ENCODE measurements at places on chromosomes 3 and 15.
A peak's percentile ranks its signal among the peaks of the same experiment; 100 is the strongest.

DNA sequence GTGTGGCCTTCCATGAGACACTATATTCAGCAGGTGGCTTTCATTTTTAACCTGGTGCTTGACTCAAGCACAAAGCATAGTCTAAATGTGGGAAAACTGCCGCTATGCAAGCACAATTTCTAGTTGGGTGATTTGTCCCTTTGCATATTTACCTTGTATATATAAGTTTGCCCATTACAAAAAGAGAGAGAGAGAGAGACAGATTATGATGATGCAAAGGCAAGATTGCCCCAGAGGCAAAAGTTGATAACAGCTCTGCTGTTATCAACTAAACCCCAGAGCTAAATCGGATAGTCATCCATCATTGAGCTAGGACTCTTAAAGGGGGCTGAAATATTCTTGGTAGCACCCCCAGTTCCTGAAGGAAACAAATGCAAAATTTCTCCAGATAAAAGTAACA is 141.5 kb downstream of the AQP9 start:
- no peak for DNase-seq

DNA sequence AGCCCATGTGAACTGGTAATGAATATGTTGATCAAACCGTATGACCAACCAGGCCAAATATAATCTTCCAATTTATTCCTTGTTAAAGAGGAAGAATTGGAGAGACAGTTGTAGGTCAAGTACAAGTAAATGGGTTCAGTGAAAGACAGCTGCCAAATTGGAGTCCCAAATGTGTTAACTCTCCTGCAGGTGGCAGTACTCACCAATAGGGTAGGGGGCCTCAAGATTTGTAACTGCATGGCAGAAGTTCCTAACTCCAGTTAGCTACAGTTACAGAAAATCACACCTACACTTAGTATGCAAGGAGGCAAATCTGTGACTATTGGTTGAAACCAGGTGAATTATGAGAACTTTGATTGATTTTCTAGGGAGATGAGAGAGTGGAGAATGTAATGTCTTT is 278.0 kb downstream of the ZBBX start:
- DNase-seq = no peak

GRCh38 chr3:30871720-30872119 is 22.7 kb downstream of the GADL1 start:
- no peak for DNase-seq

GRCh38 chr3:21170964-21171363 is 580.0 kb downstream of the ZNF385D start:
- no peak for DNase-seq

DNA sequence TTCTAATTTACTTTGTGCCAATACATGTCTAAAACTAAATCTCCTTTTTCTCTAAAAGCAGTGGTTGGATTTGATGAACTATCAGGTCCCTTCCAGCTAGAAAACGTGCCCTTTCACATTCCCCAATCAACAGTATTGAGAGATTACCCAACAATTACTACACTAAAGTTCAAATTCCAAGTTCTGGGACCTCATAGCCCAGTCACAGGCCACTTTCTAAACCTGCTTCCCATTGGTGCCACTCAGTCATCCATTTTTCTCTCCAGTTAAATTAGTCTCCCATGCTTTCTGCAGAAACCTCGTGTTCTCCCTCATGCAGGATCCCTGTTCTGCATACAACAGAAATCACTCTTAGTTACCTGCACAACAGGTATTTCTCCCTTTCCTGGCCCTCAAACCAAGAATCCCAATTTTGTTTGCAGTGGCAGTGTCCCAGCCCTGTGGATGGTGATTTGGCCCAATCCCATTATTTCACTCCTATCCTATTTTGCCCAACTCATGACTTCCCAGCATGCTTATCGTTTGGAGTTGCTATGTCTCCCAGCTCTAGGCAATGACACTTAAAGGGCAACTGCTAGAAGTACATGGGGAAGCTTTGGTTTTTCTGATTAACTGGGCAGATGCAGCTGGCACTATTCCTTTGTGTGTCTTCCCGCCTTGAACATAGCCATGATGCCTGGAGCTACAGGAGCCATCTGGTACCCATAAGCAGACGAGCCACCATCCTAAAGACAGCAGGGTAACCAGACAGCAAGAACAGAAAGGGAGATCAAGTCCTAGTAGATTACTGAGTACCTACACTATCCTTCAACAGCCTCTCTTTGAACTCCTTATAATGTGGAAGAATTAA is 224.2 kb downstream of the MINAR1 start:
- DNase-seq = no peak

DNA sequence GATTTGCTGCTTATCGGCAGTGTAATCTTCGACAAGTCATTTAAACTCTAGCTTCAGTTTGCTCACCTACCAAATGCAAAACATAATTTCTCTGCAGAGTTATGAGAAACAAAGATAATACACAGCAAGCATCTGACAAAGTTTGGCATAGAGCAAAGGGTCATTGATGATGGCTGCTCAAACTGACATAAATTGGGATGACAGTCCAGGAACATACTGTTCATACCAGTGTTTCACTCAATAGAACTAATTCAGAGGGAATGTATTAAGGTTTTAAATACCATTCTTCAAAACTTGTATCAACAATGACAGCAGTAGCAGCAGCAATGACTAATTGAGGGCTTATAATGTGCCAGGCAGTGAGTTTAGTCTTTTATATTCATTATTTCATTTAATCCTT is 137.6 kb downstream of the SPATA16 start:
- DNase-seq = no peak

GRCh38 chr15:74006774-74007639 is 12.5 kb downstream of the PML start:
- DNase-seq = no peak

DNA sequence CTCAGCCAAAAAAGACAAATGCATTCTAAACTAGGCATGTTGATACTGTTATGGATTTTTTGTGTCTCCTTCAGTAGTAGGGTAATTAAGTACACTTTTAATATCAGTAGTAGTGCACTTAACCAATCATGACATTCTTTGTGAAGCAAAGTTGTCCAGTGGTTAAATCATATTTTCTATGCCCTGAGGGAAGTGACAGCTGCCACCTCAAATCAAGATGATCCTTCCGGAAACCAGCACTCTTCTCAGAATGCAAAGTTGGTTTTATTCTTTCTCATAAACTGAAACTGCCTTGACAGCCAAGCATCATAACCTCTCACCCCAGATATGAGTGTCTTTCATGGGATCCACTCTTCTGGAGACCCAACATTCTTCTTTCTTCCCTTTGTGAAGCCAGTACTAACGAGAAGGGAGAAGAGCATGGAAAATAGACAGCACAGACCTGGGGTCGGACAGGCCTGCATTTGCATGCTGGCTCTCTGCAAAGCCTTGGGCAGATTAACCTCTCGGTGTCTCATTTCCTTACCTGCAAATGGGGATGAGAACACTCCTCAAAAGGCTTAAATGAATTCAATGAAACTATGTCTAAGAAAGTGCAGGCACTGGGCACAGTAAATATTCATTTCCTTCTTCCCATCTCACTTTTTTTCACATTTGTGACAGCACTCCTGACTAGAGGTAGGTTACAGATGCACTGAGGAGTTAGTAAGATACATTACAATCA is 13.2 kb downstream of the AAGAB start:
- DNase-seq = no peak

GRCh38 chr15:56910801-56911200 is 7.6 kb upstream of the TCF12 start:
- no peak for DNase-seq

DNA sequence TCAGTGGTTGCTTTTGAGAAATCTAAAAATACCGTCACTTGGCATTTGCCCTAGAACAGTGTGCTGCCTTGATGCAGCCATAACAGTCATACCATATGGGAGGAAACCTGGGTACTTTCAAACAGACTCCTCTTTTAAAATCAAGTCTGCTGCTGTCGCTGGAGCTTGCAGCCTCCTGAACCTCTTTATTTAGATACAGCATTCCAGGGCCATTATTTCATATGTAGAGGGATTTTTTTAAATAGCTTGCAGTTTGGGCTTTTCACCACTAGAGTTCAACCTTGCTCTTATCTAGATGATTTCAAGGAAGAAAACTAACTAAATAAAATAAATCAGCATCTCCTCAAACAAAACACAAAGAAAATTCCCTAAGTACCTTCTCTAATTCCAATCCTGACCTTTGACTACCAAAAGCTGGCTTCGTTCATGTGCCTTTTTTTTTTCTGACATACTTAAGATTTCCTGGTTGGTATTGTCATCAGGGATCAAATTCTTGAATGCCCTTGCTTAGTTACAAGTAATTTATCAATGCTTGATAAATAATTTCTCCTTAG is 111.6 kb downstream of the KBTBD8 start:
- peak; percentile 24 for DNase-seq

GRCh38 chr15:91072161-91072560 is 27.9 kb upstream of the SV2B start:
- no peak for DNase-seq

- DNase-seq = no peak
Measured at GRCh38 chr15:66651913-66652642, 50.0 kb upstream of the SMAD6 start.

- DNase-seq = no peak
Measured at GRCh38 chr3:71930056-71930991, 145.4 kb upstream of the PROK2 start.

DNA sequence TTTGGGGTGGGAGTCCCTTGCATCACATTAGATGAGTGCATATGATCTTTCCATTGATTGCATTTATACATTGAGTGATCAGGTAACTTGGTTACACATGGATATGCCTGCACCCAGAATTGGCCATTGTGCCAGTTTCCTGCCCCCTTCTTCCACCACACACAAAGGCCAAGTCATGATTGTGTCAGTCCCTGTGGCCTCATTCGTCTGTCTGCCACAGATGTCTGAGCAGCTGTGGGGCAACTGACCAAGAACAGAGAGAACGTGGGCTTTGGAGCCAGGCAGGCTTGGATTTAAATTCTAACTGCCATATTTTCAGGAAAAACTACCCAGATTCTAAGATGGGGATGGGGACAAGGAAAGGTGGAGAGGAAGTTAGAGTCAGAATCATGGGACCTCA is 27.0 kb downstream of the CCNL1 start:
- no peak for DNase-seq

- DNase-seq = no peak
Measured at GRCh38 chr15:49706805-49707204, 86.0 kb downstream of the DTWD1 start.

GRCh38 chr3:126180477-126181397 is at the start of gene ALDH1L1:
Gene ALDH1L1 (minus strand): TSS chr3:126180586. CDS start chr3:126160979, 19,607 bp downstream.
- DNase-seq = peak; percentile 35
